CD8-positive, alpha-beta T cell (primary cell): ENCODE measurements at places on chromosomes 5 and 9. TPM values are rescaled to one million over a fixed set of nuclear protein-coding genes. Genes with fewer than 3 reads are reported as not detected.

DNA sequence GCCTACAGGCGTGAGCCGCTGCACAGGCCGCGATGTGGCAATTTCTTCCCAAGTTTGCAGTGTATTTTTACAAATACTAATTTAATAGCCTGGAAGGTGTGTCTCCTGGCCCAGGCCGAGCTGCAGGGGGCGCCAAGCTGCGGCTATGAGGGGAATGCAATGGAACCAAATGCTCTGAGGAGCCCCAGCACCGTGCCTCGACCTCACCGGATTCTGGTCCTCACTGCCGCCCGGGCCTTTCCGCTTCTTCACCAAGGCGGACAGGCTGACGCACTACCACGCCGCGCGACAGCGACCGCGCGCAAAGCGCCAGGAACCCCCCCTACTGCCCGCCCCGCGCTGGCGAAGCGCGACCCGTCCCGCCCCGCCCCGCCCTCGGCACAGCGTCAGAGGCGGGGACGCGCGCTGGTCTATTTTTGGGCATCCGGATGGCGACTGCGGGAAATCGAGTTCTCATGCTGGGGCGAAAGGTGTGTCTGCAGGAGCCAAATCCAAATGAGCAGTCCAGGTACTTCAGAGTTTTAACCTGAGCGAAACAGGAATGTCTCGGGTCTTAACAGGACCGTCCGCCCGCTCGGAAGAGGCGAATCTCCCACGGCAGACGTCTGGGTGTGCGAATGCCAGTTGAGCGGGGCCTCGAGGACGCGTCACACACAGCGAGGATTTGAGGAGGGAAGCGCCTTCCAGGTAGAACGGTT lies 31.7 kb upstream of the PRXL2C start:
- peak; percentile 87 for DNase-seq

- no peak for DNase-seq
These were observed 54.0 kb upstream of the LARP1 start for GRCh38 chr5:154701181-154701580.

DNA sequence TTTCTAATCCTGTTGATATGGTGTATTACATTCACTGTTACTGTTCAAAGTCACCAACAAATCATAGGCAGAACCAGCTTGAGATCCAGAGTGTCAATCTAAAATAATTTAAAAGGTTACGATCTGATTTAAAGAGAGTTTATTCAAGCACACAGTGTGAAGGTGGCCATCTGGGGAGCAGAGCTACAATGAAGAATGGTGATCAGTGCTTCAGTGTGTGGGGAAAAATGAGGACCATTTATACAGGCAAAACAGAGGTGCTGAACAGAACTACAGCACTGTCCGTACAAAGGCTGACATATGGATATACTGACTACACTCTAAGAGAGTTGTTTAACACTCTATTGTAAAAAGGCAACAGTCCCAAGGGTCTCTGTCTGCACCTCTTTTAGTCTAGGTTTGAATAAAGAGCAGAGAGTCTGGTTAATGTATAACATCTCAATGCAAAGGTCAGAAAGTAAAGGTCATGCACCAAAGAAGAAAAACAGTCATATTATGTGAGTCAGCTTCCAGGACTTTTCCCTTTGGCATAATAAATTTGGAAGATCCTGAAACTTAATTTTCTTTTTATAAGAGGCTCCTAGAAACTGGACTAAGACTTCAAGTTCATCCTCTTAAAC lies 29.7 kb upstream of the TDRD7 start:
- no peak for DNase-seq

GRCh38 chr5:132095424-132095972 lies 21.9 kb downstream of the CSF2 start:
- no peak for DNase-seq

DNA sequence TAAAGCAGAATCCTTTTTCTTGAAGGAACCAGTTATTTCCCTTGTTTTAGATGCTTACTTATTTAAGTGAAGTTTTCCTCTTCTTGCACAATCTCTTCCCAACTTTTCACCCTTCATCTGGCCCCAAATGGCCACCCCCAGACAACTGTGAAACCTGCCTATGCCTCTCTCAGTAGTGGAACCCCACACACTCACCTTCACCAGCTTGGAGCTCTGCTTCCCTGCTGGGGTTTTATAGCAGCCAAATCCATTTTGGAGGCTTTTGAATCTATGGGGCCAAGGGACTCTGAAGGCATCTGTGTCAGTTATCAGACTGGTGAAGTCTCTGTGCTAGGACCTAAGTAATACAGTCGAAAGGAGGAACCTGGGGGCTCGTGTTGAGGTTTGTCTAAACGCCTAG lies 22.9 kb upstream of the SPINK1 start:
- no peak for DNase-seq

DNA sequence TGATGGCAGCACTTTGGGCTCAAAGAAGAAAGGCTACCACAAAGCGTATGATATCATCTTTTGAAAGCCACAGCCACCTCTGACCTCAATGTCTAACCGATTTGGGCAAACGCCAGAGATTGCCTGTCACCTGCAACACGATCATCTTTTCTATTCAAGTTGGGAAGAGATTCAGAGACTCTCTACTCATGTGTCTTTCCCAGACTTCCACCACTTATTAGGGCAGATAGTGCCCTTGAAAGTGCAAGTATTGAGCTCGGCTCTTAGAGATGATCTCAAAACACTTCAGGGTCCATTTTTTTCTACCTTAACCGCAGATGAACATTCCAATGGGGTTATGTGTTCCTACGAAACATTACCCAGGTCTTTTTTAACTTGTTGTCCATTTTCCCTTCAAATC lies 213.7 kb downstream of the DRD1 start:
- no peak for DNase-seq

The NR4A3 gene
- total RNA-seq = 122 TPM

- DNase-seq = no peak
These were observed 3.8 kb upstream of the GGTA1 start for GRCh38 chr9:121503444-121503843.

DNA sequence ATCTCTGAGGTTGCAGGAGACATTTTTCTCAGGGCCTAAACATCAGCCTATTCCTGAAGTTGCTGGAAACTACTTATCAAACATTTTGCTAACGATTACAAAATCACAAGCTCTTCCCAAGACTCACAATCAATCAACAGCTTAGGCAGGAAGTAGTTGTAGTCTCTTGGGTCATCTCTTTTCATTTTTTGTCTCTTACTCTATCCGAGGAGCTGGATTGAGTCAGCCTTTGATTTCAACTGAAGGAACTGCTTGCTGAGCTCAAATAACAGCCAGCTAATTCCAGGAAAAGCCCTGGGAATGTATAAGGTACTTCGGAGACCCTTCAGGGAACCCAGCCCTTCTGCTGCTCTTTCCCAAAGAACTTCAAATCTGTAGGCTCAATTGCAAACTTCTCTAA lies 398.9 kb downstream of the PLK2 start:
- DNase-seq = no peak
